ENCODE measurements at places on chromosomes 4 and X.
A peak's percentile ranks its signal among the peaks of the same experiment; 100 is the strongest.

- no peak for DNase-seq
Measured at GRCh38 chr4:77582156-77582555, 23.5 kb upstream of the CXCL13 start.

DNA sequence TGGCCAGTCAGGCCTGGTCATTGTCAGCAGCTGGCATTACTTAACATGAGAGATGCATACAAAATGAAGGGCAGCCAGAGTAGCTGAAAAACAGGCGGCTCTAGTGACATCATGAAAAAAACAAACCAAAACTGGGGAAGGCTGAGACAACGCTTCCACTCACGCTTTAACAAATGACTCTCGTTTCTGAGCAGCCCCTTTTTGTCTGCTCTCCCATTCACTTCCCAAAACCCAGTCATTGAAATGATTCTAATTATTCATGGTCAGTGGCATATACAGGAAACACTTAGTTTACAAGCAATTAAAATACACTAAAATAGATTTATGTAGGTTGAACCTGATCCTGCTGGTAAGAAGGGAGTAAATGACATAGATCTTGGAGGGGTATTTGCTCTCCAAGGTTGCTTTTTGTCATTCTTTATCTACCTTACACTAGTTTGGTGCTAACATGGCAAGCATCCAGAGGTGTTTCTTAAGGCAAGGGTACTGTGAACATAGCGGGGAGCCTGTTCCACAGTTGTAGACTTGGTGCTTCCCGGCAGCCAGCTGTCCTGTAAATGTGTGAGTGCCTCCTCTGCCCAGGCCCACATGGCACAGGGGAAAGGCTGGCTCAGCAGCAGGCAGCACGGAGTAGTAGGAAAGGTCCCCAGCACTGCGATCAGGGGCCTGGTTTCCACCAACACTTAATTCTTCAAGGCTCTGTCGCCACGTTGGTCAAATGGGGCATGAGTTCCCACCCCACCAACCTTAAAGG lies 61.2 kb upstream of the CITED1 start:
- DNase-seq: no peak

- DNase-seq: no peak
Measured at GRCh38 chrX:72714478-72714916, 391 bp upstream of the PHKA1 start.

GRCh38 chrX:35362866-35363265 lies 420.3 kb downstream of the FAM47B start:
- no peak for DNase-seq

DNA sequence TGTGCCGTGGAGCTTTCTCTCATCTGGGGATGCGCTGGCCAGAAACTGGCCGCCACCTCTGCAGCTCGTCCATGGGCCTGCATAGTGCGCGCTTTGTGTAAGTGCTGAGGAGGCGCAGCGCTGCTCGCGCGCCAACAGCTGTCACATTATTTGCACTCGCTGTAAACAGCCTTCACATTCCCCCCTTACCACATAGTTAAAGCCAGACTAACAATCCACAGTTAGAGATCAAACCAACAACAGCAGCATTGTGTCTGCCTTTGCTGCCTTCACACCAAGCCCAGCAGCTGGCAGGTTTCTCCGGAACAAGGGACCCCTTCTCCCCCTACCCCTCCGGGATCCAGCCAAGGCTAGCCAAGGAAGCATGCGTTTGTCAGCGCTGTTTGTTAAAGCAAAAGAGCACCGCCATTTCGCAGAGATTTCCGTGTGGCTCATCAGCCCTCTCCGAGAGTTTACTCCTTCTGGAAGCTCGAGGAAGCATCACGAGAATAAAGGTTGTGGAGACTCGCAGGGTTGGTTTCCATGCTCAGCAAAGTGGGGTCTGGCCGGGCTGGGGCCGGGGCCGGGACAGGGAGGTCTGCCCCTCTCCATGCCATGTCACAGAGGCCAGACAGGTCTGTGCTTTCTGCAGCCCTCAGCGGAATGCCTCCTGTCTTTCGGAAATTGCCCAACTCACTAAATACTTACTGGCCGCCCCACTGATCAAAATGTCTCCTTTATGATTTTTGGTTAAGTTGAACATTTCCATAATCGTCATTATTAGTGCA lies 11.0 kb downstream of the BCOR start:
- no peak for DNase-seq

DNA sequence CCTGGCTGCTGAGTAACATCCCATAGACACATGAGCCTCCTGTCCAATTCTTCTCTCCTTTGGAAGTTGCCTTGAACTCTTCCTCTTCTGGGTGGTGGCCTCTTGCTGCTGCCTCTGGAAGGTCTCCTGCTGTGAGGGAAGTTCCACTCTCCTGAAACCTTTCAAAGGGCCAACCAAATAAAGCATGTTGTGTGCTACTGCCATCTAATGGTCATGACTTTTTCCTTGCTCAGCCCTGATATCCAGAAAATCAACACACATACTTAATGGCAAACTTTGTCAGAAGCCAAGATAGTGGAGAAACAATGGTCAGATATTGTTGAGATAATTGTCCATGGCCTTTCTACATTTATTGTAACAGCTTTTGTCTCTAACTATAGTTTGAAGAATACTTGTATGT lies 19.1 kb upstream of the ZXDA start:
- DNase-seq: peak; percentile 14
